Stimulated activated CD4-positive, alpha-beta T cell treated with anti-CD3 and anti-CD28 coated beads, Interleukin-1b, Interleukin-23, amount 100 ng/mL, for 4 hours (primary cell): ENCODE measurements at places on chromosomes 2 and 18.

DNA sequence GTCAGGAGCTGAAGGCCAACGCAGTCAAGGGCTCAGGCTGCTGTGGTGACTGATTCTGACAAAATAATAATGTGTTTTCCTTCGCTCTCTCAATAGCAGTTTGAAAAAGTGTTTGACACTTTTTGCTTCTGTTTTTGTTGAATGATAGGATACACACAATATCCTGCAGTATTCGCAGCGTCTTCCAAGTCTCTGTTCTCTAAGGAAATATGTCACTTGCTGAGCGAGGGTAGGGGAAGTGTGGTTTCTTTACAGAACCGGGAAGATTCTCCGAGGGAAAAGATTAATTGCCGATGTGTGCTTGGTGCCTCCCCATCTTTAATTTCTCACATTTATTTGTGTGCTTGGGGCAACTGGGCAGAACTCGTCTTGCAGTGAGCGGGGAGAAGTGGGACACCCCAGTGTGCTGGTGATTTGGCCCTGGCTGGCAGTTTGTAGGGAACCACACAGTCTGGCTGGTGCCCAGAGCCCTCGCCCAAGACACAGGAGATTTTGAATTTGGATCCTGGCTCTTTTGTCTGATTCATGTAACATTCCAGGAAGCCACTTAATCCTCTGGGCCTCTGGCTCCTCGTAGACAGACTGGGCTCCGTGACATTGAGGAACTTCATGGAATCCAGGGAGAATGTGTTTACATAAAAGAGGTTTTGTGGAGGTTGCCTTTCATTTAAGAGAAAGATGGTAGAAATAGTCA is 169.4 kb downstream of the LDLRAD4 start:
- DNase-seq = no peak

- DNase-seq = no peak
These were observed 125.3 kb downstream of the ZFP36L2 start for GRCh38 chr2:43100883-43101662.

DNA sequence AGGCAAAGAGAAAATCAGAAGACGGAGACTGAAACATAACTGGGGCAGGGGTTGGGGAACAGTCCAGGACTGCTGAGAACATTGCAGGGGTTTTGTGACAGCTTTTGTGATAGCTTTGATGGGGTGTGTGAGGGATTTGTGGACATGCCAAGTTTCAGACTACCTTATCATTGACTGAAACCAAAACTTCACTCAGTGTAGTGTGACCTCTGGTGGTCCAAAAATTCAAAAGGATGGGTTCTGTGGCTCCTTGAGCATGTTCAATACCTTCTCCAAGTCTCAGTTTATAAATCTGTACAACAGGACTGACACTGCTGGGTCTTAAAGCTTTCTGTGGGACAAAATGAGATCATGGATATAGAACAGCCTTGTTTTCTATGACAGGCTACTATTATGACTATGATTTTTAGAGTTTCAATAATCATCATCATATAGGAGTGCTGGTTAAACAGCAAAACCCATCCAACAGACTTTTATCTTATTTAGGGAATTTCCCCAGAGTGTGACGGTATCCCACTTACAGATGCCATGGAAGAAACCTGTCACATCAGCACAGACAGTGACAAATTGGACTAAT is 259.2 kb upstream of the SLC14A2 start:
- no peak for DNase-seq

- DNase-seq = peak; percentile 45
These were observed 45.1 kb upstream of the ACAA2 start for GRCh38 chr18:49858309-49859020.

GRCh38 chr2:173090973-173091660 is 15.5 kb downstream of the MAP3K20 start:
- DNase-seq = no peak

DNA sequence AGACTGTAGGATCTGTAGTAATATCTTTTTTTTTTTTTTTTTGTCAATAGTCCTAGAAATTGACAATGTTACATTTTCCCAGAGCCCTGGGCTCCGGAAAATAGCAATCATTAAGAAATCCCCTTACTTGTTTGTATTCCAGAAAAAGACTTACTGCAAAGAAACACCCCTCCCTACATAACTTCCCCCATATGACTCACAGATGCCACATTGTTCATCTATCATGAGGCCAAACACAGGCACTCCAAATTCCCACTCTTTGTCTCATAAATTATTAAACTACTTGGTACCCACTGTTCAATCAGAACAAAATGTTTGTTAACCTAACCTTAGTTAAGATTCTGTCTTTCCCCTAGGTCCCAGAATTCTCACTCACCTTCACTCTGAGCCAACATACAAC is 53.5 kb downstream of the TEX51 start:
- no peak for DNase-seq

DNA sequence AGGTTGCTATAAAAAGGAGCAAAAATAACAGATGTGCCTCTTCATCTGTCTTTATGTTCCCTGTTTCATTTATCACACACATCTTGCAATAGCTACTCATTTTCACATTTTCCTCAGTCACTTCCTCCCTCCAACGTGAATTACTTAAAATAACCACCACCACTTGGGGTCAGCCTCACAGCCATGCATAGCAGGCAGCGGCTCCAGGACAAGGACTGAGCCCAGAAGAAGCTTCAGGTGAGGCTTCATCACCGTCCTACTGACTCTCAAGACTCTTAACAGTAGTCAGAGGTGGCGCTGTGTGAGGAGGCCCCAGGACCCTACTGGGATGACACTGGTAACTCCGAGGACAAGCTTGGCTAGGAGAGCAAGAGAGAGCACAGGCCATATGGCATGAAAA is 15.5 kb upstream of the ST8SIA5 start:
- no peak for DNase-seq

- no peak for DNase-seq
These were observed 39.9 kb downstream of the NCK2 start for GRCh38 chr2:105784589-105784988.

DNA sequence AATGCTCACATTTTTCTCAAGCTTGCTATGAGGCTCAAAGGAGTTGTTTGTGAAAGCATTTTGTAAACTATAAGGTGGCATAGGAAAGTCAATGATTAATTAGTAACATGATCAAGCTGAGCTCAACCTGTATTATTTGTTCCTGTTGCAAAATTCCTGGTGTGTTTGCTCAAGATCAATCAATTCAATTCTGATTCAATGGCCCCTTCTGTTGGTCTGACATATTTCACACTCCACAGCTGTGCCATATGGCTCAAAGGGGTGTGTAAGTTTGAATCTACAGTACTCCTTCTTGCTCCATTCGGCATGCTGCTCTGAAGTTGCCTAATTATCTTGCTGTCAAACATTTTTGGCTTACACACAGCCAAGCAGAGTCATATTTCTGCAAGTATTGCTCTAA is 341.6 kb upstream of the LRP1B start:
- DNase-seq = no peak

GRCh38 chr2:45345331-45346234 is 265.5 kb downstream of the SRBD1 start:
- DNase-seq = no peak

DNA sequence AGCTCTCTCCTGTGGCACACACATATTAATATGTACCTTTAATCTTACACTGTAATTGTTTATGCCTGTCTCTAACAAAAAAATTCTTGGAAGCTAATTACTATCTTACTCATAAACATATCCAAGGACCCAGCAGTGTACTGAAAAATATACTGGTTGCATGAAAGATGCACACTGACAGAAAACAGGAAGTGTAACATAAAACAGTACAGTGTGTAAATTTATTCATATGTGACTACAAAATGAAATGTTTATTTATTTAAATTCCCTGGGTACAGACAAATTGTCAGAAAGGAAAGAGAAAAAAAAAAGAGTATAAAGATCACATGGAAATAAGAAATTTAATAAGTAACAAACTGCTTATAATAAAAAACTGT is 28.5 kb downstream of the TMEM131 start:
- no peak for DNase-seq

DNA sequence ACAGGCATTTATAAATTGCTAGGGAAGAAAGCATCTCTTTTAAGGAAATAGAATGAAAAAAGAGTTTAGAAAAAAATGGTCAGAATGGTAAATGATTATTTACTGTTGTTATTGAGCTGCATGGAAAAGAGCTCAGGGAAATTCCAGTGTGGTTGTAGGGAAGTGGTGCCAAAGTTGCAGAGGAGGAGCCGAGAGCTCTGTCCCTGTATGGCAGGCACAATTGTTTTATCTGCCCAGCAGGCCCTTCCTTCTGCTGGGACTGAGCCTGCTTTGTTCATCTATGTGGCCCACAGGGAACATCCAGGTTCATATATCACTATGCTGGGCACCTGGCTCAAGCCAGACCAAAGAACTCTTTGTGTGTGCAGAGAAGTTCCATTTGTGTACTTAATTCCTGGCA is 80.8 kb upstream of the AGAP1 start:
- no peak for DNase-seq

- no peak for DNase-seq
These were observed 56.8 kb upstream of the SPAG16 start for GRCh38 chr2:213227458-213227857.

DNA sequence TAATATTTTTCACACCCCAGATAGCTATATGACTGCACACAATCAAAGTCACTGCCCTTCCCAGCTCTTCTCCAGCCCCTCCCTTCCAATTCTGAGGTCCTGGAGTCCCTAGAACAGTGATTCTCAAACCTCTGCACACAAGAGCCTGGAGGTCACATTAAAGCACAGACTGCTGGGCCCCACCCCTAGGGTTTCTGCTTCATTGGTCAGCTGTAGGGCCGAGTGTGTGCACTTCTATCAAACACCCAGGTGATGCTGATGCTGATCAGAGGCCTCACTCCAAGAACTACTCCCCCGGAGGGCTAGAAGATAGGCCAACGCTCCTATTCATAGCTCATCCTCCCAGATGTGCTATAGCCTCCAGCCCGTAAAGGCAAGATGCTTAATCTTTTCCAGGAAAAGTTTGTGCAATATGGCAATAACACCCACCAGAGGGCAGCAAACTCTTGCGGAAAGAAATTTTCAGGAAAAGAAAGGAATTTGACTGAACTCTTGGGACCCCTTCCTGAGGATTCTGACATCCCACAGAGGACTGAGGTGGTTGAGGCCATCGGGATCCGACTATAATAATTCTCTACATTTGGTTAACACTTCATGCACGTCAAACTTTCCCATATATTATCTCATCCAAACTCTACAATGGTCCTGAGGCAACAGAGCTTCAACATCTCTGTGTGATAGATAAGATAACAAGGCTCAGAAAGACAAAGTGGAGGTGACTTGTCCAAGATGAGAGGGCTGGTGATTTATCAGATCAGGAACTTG is 194.2 kb upstream of the PKDCC start:
- no peak for DNase-seq

GRCh38 chr2:206837775-206838174 is 72.4 kb downstream of the FASTKD2 start:
- no peak for DNase-seq

DNA sequence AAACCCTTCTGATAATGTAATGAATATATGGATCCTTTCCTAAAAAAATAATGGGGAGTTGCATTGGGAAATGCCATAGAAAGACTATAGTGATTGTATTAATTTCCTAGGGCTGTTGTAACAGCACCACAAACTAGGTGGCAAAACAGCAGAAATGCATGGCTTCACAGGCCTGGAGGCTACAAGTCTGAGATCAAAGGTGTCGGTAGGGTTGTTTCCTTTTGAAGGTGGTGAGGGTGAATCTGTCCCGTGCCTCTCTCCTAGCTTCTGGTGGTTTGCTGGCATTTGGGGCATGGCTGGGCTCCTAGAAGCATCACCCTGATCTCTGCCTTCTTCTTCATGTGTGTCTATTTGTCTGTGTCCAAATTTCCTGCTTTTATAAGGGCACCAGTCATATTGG is 149.7 kb downstream of the INHBB start:
- no peak for DNase-seq

DNA sequence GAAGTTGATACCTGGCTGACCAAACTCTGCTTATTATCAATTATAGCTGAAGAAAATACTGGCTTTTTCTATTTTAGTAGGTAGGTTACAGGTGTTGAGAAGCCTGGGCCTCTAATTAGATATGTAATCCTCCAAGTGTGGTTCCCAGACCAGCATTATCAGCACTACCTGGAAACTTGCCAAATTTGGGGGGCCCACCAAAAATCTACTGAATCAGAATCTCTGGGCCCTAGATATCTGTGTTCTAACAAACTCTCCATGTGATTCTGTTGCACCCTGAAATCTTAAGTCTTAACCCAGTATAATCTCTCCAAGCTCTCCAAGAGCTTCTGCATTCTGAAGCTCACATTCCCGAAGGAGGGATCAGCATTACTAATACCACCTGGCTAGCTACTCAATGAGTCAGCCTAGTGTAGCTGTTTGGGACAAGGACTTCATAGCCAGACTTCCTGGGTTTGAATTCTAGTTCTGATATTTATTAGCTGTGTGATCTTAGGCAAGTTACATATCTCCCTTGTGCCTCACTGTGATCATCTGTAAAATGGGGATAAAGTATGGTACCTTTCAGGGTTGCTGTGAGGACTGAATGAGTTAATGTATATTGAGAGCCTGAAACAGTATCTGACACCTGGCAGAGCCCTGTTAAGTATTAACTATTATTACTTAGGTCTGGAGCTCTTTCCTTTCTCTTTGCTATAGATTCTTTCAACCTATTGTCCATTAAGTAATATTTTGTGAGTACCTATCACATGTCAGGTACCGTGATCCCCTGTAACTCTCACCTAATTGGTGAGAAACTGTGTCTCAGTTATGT is 94.1 kb upstream of the CD302 start:
- no peak for DNase-seq

- DNase-seq = no peak
These were observed 90.6 kb downstream of the POU3F3 start for GRCh38 chr2:104944495-104944894.

DNA sequence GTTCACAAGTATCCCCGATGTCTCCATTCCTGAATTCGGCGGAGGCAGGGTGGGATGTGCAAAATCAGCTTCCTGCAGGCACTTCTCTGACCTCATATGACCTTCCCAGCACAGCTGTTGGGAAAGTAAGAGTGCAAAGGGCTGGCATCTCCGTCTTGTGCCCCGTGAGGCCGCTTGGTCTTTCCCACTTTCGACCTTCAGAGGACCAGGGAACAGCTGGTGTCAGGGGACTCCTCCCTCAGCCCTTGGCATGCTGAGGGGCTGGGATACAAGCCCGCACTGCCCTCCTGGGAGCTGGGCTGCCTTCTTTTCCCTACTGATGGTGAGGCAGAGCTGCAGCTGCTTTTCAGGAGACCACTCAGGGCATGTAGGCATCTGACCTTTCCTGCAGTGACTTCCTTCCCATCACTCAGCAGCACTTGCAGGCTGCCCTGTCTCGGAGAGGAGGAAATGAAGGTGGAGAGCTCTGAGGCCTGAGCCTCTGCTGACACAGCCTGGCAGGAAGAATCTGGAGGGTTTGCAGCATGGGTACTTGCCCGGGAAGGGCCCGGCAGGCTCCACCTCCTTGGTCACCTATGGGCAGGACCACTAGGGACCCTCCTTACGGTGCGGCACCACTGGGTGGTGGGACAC is 277.2 kb upstream of the HS6ST1 start:
- DNase-seq = no peak

- peak; percentile 32 for DNase-seq
These were observed 901 bp downstream of the WDFY1 start for GRCh38 chr2:223944166-223944702.

GRCh38 chr2:65096948-65097347 is 33.0 kb downstream of the RAB1A start:
- DNase-seq = no peak
